GM20000 (cell line): ENCODE measurements at places on chromosomes 1 and 21.
A peak's percentile ranks its signal among the peaks of the same experiment; 100 is the strongest.

- no peak for DNase-seq
Measured at GRCh38 chr1:47184090-47184821, 5.6 kb downstream of the PDZK1IP1 start.

DNA sequence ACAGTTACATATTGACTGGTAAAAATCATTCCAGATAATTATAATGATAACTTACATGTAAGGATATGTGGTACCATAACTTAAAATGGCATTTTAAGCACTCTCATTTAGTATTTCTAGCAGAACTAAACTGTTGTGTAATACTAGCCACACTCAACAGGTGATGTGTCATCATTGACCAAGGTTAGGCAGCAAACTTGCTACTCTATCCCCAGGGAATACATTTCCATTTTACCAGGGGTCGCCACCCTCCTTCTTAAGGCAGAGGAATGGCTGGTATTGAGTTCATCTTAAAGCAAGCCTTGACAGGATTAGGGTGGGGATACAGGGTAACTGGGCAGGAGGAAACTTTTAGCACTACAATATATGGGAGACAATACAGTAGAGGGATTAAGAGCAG, 259.8 kb upstream of the CAMK1G start:
- no peak for DNase-seq

DNA sequence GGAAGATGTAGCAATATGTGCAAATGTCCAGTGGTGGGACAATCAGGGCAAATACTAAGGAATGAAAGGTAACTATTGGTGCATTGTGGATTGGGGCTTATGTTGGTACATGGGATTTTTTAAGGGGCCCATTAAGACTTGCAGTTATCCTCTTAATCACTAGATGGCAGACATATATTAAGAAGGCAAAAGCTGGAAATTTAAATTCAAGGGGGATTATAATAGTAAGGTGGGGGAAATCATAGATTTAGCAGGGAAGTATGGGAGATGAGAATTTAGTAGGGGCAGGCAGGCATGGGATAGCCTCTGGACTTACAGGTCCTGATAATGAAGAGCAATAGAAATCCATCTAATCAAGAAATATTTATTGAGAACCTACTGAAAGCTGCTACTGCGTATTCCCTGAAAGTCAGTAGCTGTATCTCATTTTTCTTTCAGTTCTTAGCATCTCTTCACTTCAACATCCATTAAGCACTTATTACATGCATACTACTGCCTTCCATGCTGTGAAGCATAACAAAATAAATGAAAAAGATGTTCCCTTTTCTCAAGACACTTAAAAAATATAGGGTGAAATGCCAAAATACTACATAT, 251.8 kb downstream of the CRB1 start:
- DNase-seq = peak; percentile 4

GRCh38 chr1:151710187-151710840, 6.3 kb downstream of the CELF3 start:
- no peak for DNase-seq

- peak; percentile 37 for DNase-seq
Measured at GRCh38 chr1:245807954-245808719, 653.4 kb downstream of the KIF26B start.

DNA sequence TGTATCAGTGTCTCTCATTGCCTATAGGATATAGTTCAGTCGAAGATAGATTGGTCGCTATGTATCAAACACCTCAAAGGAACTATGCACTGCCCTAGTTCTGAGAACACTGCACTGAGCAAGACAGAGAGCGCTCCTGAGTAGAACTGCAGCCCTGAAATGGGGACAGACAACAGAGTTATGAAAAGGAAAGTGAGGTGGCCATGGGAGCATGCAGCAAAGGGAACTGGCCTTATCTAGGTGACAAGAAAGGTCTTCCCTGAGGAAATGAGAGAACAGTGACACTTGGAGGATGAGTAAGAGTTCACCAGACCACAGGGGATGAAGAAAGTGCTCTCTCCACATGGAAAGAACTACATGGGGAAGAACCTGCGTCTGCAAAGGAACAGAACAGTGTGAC, 7.5 kb upstream of the G0S2 start:
- no peak for DNase-seq

DNA sequence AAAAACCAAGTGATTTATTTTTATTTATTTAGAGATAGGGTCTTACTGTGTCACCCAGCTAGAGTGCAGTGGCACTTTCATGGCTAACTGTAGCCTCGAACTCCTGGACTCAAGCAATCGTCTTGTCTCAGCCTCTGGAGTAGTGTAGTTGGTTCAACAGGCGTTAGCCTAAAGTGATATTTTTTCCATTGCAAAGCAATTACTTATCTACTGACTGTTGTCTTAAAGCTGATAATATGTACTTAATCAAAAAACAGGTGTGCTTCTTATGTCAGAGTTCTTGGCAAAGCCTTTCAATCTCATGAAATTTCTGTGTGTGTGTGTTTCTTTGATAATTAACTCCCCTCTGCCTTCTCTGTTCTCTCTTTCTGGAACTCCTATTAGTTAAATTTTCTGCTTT, 62.4 kb upstream of the DUSP10 start:
- DNase-seq = no peak

DNA sequence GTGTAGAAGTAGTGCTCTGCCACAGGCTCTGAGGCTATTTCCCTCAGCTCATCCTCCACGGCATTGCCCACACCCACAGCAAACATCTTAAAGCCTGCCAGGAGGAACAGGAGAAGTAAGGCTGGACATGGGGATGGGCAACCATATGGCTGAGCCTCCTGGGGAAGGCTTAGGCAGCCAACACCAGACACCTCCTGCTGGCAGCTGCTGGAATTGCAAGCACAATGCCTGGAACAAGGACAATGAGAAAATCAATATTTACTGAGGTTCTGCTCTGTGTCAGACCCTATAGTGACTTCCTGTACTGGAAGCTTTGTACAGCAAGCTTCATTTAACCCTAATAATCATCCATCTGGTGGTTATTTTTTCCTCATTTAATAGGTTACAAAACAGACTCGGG, 8.2 kb downstream of the MATN1 start:
- no peak for DNase-seq

- no peak for DNase-seq
Measured at GRCh38 chr1:206742719-206743383, 27.7 kb upstream of the IL19 start.

DNA sequence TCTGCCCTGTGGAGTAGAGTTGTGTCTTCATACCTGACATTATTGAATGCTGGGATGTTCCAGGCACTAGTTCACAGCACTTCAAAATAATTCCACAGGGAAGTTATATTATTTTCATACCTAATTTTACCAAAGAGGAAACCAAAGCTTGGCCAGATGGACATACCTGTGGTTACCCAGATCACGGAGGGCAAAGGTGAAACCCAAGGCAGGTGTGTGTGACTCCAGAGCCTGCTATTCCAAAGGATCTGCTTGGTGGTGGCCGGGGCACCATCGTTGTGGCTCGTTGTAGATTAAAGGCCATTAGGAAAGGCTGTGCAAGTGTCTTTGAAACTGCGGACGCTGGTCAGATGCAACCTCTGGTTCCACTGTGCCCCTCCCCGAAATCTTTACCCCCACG, 108.6 kb downstream of the ZBTB18 start:
- DNase-seq = no peak
